Adipocyte (in vitro differentiated cells): ENCODE measurements at places on chromosomes 11 and 22.

GRCh38 chr11:14418801-14419417, 59.9 kb upstream of the RRAS2 start:
- peak; percentile 24 for DNase-seq

- DNase-seq, result peak; percentile 73
Observed at GRCh38 chr11:9799886-9800285, 136.0 kb downstream of the SWAP70 start.

GRCh38 chr11:57340039-57340615, 2.0 kb downstream of the P2RX3 start:
- no peak for DNase-seq

DNA sequence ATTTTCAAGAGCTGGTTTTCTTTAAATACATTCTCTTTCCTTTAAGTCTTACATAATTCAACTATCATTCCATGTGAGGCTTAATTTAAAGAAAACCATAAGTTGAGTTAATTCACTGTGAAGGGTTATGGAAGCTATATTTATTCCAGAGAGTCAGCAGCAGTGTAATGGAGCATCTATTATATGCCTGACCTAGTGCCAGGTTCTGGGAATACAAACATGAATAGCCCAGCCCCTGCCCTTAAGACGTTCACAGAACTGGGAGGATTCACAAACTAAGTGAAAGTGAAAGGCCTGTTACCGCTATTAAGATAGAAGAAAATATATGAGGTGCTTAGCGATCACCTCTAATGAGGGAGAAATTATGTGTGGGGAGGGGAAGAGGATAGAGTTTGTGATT, 408.9 kb upstream of the CCDC90B start:
- no peak for DNase-seq

DNA sequence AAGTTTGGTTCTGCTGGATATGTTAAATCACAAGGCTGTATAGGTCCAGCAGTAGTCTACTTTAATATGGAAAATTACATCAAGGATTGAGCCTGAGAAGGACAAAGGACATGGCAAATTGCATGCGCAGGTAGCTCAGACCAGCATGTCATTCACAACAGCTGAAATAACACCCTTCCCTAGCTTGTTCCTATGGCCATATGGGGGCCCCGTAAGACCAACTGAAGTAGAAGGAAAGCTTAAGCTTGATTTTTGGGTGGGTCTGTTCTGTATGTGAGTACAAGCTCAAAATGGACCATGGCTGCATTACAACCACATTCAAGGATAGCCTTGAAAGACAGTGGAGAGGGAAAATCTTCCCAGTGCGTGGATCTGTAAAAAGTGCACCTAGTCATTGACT, 20.6 kb upstream of the PDE3B start:
- DNase-seq, result no peak

DNA sequence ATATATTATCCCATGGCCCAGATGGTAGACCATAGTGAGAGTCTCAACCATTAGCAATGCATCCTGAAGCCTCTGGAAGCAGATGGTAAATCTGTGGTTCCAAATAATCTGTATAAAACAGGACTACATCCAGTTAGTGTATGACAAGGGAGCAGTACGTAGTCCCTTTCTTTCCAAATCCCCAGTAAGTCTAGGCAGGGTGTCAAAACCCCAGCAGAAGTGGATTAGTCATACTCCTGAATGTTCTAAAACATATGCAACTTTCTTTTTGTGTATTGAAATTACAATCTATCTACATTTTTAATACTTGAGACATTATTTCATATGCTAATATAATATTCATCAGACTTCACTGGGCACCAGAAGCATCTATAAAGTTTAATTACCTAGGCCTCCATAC, 295.1 kb upstream of the ANO5 start:
- DNase-seq, result no peak

DNA sequence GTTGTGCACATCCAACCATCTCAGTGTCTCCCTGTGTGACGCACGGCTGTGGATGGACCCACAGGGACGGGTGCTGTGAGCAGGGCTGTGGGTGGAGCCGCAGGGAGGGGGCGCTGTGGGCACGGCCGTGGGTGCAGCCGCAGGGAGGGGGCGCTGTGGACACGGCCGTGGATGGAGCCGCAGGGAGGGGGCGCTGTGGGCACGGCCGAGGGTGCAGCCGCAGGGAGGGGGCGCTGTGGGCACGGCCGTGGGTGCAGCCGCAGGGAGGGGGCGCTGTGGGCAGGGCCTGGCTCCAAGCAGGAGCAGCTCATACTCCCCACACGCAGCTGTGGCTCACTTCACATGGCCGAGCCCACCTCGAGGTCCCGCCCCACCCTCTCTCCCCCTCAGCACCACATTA, 6.0 kb upstream of the MAPK11 start:
- DNase-seq, result peak; percentile 49
